ENCODE measurements at places on chromosomes 1 and 21.
A peak's percentile ranks its signal among the peaks of the same experiment; 100 is the strongest.

DNA sequence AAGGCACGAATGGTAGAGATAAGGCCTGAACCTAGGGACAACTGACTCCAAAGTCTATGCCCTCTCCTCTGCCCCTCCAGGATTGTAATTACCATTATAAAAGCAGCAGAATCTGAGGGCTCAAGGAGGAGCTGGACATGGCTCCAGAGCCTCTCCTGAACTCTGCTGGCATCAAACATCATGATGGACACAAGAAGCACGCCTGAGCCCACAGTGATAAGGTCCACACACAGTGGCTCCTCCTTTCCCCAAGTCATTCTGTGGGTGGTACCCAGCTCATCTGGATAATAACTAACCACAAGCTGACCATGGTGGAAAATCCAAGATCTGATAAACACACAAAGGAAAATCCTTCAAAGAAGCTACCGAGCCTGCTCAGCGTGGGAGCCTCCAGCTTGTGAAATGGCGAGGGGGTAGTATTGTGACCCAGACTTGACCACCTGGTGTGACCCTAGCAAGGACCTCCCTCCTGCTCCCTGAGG is 85.2 kb downstream of the HIVEP3 start:
- DNase-seq, result peak; percentile 37

DNA sequence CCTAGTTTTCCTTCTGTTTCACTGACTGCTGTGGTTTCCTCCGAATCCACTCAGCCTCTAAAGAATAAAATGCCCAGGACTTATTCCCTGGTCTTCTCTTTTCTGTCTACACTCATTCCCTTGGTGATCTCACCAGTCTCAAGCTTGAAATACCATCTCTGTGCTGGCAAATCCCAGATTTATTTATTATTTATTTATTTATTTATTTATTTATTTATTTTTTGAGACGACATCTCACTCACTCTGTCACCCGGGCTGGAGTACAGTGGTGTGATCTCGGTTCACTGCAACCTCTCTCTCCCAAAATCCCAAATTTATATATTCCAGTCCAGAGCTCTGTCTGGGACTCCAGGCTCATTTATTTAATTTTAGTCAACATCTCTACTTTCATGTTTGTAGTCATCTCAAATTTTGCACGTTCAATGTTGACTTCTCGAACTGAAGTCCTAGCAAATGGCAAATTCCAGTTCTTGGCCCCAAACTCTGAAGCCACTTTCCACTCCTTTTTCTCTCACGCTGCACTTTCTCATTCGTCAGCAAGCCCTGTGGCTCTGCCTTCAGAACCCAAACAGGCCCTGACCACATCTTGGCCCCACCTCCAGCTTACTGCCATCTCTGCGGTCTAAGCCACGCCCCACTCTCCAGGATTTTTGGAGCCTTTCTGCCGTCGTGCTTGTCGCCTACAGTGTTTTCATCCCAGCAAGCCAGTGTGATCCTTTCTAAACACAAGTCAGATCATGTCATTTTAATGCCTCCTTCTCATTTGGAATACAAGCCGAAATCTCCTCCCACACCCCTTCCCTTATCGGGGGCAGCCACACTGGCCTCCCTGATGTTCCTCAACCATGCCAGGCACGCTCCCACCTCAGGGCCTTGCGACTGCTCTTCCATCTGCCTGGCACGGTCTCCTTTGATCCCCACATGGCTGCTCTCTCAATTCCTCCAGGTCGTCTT is 14.2 kb upstream of the TENT5B start:
- peak; percentile 88 for DNase-seq

GRCh38 chr1:100622037-100622436 is 84.1 kb downstream of the GPR88 start:
- no peak for DNase-seq

- no peak for DNase-seq
Observed at GRCh38 chr1:208027861-208028260, 116.9 kb upstream of the CD34 start.

DNA sequence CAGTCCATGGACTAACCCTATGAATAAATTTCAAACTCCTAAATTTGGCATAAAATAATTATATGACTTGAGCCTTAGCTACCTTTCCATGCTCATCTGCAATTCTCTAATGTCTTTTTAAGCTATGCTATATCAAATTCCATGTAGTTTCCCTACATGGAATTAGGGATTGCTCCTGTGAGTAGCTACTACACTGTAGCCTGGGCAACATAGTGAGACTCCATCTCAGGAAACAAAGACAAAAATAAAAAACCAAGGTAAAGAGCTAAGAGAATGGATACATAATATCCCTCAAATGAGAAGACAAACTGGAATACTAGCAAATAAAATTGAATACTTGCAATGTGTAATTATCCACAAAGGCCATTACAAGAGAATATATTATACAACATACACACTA is 37.5 kb downstream of the ATP1B1 start:
- DNase-seq, result no peak

GRCh38 chr1:102628109-102628613 is 480.2 kb downstream of the COL11A1 start:
- no peak for DNase-seq

- no peak for DNase-seq
Observed at GRCh38 chr1:62208087-62208486, 13.4 kb downstream of the L1TD1 start.

- DNase-seq, result peak; percentile 6
Observed at GRCh38 chr1:242245255-242245654, 246.4 kb upstream of the MAP1LC3C start.

GRCh38 chr1:39136638-39137037 is 67.9 kb upstream of the MACF1 start:
- no peak for DNase-seq

DNA sequence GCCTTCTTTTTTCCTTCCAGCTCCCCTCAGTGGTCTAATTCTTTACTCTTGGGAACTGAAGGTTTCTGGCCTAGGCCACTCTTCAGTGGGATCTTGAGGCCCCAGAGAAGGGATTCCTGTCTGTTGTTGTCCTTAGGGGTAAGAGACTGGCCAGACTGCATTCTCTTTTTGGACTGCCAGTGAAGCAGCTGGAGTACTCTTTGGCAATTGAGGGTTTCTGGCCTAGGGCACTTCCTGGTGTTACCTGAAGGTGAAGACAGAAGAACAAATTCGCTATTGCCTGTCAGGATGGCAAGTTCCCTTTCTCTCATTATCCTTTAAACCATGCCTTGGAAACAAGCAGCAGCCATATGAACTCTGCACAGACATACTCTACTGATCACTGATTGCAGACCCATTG is 286.6 kb upstream of the ZP4 start:
- peak; percentile 86 for DNase-seq

DNA sequence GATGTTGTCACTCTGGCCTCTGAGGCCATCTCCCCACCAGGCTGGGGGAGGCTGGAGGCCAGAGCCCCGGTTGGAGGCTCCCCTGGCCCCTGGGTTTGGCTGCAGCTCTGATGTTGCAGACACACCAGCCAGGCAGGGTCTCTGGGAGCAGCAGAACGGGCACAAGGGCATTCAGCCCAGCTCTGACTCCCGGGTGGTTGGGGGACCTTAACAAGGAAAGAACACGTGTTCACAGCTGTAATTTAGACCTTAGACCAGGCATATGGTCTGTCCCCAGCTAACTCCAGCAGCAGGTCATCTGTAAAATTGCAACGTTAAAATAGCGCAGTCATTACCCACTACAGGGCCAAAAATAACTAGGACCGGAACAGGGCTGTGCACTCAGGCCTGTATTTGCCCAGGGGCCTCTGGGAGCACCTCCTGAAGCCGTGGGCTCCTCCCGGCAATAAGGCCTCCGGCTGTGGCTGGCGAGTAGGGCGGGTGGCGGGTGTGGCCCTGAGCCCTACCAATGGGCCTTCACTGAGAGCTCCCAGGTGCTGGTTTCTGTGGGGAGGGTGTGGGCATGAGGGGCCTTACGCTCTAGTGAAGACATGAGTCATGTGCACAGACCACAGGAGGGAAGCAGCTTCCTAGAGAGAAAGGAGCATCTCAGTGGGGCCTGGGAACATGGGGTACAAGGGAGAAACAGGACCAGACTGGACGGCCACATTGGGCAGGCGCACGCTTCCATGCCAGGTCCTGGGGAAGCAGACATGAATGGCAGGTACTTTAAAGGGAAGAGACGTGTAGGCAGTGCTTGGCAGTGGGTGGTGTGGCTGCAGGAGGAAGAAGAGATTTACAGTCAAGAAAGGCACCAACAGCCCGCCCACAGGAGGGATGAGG is 6.1 kb downstream of the LDLRAP1 start:
- peak; percentile 32 for DNase-seq

DNA sequence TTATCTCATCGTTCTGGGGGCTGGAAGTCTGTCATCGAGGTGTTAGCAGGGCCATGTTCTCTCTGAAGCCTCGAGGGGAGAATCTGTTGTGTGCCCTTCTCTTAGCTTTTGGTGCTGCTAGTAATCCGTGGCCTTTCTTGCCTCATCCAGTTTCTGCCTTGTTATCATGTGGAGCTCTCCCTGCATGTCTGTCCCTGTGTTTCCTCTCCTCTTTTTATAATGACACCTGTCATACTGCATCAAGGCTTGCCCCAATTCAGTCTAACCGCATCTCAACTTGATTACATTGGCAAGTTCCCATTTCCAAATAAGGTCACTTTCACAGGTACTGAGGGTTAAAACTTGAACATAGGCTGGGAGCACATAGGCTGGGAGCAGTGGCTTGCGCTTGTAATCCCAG is 82.6 kb upstream of the CNIH3 start:
- DNase-seq, result no peak

GRCh38 chr1:93847811-93848288 is 31.2 kb downstream of the DNTTIP2 start:
- DNase-seq, result no peak

DNA sequence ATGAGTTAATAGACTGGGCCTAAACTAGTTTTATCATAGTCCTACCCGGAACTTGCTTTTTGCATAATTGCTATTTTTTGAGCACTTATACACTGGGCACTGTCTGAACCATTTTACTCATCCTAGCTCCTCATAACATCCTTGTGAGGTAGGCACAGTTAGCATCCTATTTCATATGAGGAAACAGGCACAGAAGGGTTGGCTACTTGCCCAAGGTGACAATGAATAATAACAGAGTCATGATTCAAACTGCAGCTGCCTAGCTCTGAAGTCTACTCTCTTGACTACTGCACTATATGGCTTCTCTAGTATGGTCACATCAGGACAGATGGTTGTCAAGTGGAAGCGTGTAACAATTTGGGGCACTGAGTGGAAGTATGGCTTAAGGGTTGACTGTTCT is 18.2 kb upstream of the RC3H1 start:
- DNase-seq, result no peak

GRCh38 chr1:38077523-38078147 is 31.0 kb upstream of the POU3F1 start:
- DNase-seq, result no peak

DNA sequence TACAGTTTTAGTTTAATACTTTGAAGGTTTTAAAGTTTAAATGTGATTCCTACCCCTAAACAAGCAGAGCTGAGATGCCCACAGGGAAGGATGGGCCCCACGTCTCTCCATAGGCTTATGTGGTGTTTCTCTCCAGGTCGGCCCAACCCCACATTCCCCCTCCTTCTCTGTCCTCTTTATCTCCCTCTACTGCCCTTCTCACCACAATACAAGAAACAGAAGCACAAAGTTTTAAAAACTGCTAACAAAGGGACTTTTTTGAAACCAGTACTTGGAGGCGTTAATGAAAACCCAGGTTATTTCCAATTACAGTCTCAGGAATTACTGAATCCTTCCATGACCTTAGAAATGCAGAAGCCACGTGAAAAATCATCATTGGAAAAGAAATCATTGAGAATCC is 324.0 kb downstream of the NTNG1 start:
- peak; percentile 18 for DNase-seq

GRCh38 chr1:41662765-41663437 is 178.4 kb upstream of the EDN2 start:
- DNase-seq, result peak; percentile 74

DNA sequence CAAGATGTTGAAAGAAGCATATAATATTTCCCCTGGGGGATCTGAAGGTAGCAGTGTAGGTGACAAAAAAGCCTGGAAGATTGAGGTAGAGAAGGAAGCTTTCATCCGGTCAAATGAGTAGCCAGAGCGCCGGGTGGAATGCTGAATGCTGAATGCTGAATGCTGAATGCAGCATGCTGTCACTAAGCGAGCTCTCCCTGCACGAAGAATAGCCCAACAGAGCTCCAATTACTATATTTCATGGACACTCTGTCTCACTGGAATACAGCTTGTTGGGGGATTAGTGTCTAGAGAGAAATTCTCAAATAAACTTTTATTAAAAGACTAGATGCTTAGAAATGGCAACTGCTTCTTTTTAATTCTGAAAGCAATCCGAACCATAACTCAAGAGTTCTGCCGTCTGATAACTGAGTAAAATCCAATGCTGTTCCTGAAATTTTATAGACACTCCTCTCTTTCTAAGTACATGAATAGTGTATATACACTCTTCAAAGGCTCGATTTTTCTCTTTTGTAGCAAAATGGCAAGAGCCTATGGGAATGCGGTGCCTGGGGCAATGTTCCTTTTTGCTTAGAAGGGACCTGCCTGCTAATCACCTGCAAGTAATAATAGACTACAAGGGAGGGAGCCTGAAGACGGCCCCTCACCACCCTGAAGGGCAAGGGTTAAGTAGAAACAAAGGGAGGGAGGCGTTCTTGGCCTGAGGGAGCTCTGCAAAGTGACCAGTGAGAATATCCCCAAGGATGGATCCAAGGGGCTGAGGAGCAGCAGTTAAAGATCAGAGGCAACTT is 203.7 kb upstream of the ESRRG start:
- peak; percentile 89 for DNase-seq

DNA sequence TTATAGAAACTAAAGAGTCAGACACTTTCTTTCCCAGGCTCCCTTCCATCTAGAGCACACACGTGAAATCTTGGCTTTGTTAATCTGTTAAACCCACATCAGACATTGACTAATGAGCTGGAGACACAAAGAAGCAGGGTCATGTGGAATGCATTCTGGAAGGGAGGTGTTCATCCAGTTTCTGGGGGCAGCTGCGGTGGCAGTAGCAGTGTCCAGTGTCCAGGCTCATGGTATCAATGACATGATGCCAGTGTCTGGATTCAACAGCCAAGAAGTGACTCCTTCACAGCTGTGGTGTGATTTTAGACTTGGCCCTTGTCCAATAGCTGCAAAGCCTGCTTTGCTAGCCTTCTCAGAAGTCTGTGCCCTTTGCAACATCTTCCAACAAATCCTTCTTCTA is 95.2 kb downstream of the NTPCR start:
- no peak for DNase-seq

DNA sequence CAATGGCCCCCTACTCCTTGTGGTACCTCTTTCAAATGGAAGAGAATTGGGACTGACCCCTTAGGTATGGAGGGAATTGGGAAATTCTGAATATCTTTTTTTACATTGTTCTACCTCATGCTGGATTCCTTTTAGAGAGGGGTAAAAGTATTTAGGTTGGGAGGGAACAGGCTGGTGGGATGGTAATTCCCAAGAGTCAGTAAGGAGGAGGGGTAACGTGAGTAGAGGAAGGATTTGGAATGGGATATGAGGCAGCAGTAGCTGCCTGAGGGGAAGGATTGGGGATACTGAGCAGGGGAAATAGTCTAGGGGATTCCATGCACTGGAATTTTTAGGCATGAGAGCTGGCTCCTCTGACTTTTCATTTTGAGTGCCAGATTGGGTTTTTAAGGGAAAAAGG is 3.8 kb upstream of the AADACL3 start:
- DNase-seq, result peak; percentile 51

All from ELF-1 (cell line).